ENCODE measurements at places on chromosomes 11 and 22.

- no peak for DNase-seq
Observed at GRCh38 chr11:92296138-92296515, 71.5 kb downstream of the FAT3 start.

GRCh38 chr22:36852056-36852973 is 8.5 kb upstream of the NCF4 start:
- DNase-seq, result no peak

DNA sequence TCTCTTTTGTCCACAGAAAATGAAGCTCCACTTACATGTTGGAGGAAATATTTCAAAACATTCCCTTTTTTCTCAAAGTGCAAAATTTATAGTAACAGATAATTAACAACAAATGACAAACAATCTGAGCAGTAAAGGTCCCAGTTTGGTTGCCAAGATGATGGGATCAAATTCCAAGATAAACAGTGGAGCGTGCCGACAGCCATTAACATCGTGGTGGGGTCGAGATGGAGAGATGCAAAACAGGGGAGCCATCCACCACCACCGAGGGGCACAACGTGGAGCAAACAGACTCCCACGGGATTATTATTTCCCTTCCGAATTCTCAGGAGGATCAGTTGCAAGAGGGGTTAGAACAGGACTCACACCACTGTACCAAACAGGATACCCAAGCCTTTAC is 17.2 kb downstream of the MPPED2 start:
- DNase-seq, result no peak

DNA sequence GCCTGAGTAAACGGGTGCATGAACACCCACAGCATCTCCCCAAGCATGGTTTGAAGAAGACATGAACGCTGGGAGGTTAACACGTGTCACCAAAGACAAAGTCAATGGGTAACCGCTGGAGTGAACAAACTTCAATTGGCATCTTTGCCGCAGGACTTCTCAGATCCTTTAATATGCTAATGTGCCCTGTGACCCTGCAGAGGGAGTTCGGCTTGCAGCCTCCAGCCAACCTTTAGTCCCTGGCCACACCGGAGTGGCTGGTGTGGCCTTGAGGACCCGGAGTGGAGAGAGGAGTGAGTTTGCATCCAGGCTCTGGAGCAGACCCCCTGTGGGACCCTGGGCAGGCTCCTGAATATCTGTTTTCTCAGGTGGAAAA is 57.0 kb downstream of the FLRT1 start:
- no peak for DNase-seq

GRCh38 chr11:128284634-128285033 is 302.7 kb downstream of the ETS1 start:
- no peak for DNase-seq

DNA sequence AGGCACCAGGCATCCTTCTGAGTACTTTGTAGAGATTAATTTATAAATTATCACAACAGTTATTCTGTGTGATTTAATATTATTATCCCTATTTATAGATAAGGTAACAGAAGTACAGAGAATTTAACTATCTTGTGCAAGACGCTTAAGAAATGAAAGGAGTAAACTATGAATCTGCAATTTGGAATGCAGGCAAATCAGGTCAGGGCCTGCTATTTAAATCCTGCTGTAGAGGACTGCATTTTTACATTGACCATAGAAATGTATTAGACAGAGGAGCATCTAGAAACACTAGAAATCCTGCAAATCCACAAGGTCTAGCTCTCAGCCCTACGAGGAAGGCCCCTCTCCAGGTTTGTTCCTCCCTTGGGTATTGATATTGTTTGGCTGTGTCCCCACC is 336.2 kb downstream of the ETS1 start:
- no peak for DNase-seq

GRCh38 chr11:32586576-32587190 is 3.1 kb downstream of the EIF3M start:
- DNase-seq, result no peak

DNA sequence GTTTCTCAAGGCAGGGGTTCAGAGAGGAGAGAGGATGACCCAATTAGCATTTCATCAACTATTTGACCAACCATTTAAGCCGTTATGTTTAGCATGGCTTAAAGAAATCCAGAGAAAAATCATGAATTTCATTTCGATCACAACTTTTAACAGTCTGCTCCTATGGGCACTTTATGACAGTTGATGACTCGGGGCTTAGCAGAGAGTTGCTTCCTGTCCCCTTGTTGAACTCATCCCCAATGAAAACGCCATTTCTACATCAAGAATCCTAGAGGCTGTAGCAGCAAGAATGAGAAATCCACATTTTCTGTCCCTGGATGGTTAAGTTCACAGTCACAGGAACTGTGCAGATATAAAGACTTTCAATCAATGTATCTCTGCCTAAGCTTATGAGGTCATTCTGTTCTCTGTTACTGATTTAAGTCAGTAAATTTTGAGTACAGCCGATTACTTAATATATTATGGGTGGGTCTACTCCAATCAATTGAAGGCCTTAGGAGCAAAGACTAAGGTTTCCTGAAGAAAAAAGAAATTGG is 81.1 kb downstream of the BDNF start:
- no peak for DNase-seq

- no peak for DNase-seq
Observed at GRCh38 chr22:17110791-17111550, 10.2 kb downstream of the TMEM121B start.

GRCh38 chr22:44269117-44269498 is 43.6 kb downstream of the SHISAL1 start:
- no peak for DNase-seq

- DNase-seq, result no peak
Observed at GRCh38 chr11:116913000-116913399, 75.6 kb upstream of the APOA1 start.

DNA sequence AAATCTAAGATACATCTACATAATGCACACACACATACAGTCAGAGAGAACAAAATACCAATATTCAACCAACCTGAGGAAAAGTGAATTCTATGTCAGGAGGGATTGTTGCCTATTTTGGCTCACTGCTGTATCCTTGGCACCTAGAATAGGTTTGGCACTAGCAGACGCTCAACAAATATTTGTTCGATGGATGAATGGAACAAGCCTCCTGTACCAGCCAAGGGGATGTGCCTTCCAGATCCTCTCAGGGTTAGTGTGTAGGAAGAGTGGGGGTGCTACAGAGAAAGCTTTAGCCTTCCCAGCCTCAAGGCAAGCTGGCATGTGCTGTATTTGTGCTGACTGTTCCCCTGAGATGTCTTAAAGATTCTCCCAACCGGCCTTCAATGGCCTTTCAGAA is 23.3 kb upstream of the POU2AF1 start:
- no peak for DNase-seq

All from CD8-positive, alpha-beta T cell (primary cell).